Colonic mucosa (tissue), 4 donors: ENCODE measurements at places on chromosomes 12 and 14. TPM values are rescaled to one million over a fixed set of nuclear protein-coding genes. Genes with fewer than 3 reads are reported as not detected.

- no peak for DNase-seq
Observed at GRCh38 chr12:109695416-109695815, 18.2 kb upstream of the FAM222A start.

- no peak for DNase-seq
Observed at GRCh38 chr12:89729946-89730459, 21.4 kb upstream of the ATP2B1 start.

The TUBA1C gene
- 368 TPM for total RNA-seq

The C14orf39 gene
- not detected for total RNA-seq

The CLEC9A gene
- not detected for total RNA-seq
